Small intestine (tissue), 16 donors: ENCODE measurements at places on chromosomes 7 and 10.

- DNase-seq: no peak
- no peaks in the 10 kb centered on the region for H3K36me3 ChIP-seq
- no peak overlapping the region for H3K27ac ChIP-seq
These were observed 123.4 kb upstream of the SEMA3D start for GRCh38 chr7:85310301-85310700.

DNA sequence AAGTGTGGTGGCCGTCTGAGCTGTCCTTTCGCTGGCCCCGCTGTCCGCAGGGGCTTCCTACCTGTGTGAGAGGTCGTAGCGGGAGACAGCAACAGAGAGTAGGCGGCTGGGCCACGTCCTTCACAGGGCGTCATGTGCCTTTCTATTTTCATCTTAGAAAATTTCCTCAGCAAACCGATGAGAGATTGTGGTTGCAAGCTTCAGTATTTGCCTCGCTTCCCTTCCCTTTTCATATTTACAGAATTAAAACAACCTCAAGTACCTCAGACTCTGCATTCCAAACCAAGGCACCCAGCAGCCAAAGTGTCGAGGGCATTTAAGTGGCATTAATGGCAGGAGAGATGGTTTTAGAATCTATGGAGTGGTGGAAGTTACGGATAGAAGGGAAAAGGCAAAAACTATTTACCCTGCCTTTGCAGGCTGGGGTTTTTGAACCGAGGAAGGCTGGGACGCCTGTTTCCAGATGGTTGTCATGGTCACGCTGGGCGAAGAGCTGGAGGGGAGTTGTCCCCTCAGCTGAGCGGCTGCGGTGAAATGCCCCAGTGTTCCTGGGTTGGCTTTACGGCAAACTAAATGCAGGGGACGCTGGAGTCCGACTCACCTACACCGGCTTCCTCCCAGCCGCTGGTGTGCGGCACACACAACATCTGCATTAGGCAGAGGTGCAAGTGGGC is 41.9 kb downstream of the WIPI2 start:
- no peak overlapping the region for H3K4me3 ChIP-seq
- DNase-seq: no peak
- peak overlapping the region; percentile 65 for H3K27ac ChIP-seq
- peaks cover 61% of the 10 kb centered on the region for H3K36me3 ChIP-seq
- no peaks in the 10 kb centered on the region for H3K4me1 ChIP-seq

DNA sequence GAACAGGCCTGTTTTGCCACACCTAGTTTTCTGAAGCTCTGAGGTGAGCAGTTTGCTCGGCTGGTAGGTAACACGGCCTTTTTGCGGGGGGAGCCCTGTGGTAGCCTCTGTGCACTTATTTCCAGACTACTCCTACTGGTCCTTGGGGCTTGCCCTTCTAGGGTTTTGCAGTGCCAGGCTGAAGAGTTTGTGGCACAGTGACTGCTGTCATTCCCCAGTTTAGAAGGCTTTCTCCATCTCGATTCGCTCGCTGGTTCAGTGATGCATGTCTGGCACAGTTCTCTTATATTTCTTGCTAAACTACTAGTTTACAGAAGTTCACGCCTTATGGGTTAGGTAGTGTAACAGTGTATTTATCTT is 711 bp downstream of the KIF20B start:
- no peaks in the 10 kb centered on the region for H3K4me1 ChIP-seq
- DNase-seq: no peak
- H3K36me3 ChIP-seq: no peaks in the 10 kb centered on the region
- H3K27me3 ChIP-seq: no peaks in the 10 kb centered on the region
- no peak overlapping the region for H3K27ac ChIP-seq
- H3K4me3 ChIP-seq: peak overlapping the region; percentile 91

DNA sequence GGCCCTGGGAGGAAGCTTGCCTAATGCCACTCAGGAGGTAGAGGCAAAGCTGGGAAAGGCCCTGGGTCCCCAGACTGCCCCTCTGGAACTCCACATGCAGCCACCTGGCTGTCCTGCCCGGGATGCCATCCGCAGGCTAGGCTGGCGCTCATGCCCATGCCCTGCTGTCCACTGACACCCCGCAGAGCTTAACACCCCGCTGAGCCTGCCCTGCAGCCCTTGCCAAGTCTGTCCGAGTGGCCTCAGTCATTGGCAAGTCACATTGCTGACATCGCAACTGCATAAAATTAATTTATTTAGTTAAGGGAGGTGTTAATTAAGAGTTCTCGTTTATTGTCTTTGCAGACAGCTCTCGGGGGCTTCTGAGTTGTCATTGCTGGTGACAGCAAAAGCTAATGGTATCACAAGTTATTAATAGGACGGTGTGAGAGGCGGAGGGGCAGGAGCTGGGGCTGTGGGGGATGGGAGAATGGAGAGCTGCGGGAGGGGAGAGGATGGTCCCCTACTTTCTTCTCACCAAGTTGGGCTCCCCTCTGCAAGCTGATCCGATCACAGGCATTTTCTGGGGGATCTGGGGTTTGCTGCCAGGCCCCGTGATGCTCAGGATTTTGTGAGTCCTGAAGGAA is 55.6 kb upstream of the PCBD1 start:
- H3K4me1 ChIP-seq: no peaks in the 10 kb centered on the region
- no peak overlapping the region for H3K4me3 ChIP-seq
- no peaks in the 10 kb centered on the region for H3K36me3 ChIP-seq

DNA sequence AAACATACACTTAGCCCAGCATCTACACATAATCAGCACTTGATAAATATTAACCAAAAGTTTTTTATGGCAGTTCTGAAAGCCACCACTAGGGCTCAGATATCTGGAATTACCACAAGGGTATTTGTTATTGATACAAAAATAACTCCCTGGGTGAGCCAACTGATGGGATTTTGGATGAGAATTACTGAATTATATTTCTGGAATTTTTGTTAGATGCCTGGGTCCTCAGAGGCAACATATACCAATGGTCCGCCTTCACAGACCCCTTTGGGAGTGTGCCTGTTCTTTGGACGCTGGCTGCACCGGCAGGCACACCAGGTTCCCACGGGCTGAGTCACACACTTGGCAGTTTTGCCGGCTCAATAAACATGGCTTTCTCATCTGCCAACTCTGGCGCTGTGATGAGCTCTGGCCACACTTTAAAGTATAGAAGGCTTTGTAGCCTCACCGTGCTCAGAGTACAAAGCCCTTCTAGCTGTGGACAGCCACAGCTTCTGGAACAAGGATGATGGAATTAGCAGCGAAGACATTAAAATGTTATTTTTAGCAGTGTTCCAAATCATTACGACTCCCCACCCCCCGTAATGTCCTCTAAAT is 24.5 kb upstream of the EEPD1 start:
- H3K27ac ChIP-seq: peak overlapping the region; percentile 79
- H3K4me3 ChIP-seq: no peak overlapping the region
- H3K27me3 ChIP-seq: no peaks in the 10 kb centered on the region
- no peaks in the 10 kb centered on the region for H3K36me3 ChIP-seq
- DNase-seq: peak; percentile 95
- H3K4me1 ChIP-seq: peaks cover 6% of the 10 kb centered on the region

DNA sequence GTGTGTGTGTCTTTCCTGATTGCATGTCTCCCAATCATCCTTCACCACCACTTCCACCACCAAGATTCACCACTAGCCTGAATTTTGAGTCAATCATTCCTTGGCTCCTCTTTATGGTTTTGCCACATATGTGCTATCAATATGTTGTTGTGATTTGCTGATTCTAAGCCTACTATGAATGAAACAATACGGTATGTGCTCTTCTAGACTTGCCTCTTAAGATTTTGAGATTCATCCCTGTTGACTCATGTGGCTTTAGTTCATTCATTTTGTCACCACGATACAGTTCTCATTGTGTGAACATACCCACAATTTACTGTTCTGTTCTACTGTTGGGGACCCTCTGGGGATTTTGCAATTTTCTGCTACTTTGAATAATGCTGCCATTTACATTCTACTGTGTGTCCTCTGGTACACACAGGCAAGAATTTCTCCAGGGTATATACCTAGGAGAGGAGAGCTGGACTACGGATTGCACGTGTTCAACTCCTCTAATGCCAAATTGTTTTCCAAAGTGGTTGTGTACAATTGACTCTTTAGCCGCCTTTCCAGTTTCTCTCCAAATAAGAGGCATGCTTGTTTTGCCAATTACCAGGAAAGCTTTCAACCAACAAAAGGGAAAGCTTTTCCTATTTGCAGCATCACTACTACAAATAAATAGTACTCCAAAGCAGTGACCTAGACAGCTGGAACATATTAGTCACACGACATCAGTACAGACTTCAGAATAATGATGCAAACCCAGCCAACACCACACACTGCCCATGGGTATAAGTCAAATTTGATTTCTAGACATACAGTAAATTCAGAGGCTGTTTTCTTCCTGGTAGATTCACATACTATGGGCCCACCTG is 30.0 kb downstream of the SGMS1 start:
- DNase-seq: no peak
- no peak overlapping the region for H3K27ac ChIP-seq
- H3K36me3 ChIP-seq: peaks cover 8% of the 10 kb centered on the region
- H3K4me1 ChIP-seq: no peaks in the 10 kb centered on the region
- no peak overlapping the region for H3K4me3 ChIP-seq

- no peak overlapping the region for H3K27ac ChIP-seq
- no peaks in the 10 kb centered on the region for H3K27me3 ChIP-seq
- DNase-seq: no peak
- no peaks in the 10 kb centered on the region for H3K4me1 ChIP-seq
- no peak overlapping the region for H3K4me3 ChIP-seq
These were observed 76.8 kb downstream of the ALOX5 start for GRCh38 chr10:45450866-45451265.

GRCh38 chr7:37546677-37547076 is 98.0 kb upstream of the ELMO1 start:
- DNase-seq: no peak
- no peaks in the 10 kb centered on the region for H3K36me3 ChIP-seq
- no peak overlapping the region for H3K4me3 ChIP-seq
- H3K27ac ChIP-seq: no peak overlapping the region

DNA sequence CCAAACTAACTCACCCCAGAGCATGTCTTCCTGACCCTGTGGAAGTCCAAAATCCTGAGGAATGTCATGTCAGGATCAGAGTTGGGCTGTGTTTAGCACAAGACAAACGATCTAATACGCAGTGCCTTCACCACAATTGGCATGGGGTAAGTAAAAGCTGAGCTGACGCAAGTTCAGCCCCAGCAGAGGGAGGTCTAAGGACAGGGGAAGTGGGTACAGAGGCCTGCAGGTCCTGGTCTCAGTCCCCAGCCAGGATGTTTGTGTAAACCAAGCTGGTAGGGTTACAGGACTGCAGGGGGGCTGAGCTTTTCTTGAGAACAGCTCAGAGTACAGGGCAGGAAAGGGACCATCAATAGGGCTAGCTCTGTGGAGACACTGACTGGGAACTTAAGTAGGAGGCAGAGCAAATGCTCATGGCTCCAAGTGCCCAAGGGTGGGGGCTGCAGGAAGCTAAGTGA is 5.3 kb upstream of the KCNIP2 start:
- DNase-seq: no peak
- H3K4me1 ChIP-seq: peaks cover 3% of the 10 kb centered on the region
- H3K36me3 ChIP-seq: peaks cover 57% of the 10 kb centered on the region
- H3K27ac ChIP-seq: no peak overlapping the region

- H3K27me3 ChIP-seq: no peaks in the 10 kb centered on the region
- DNase-seq: peak; percentile 19
- H3K27ac ChIP-seq: no peak overlapping the region
- no peaks in the 10 kb centered on the region for H3K36me3 ChIP-seq
- H3K4me3 ChIP-seq: no peak overlapping the region
These were observed 261.9 kb downstream of the PTPRN2 start for GRCh38 chr7:158325530-158326381.

DNA sequence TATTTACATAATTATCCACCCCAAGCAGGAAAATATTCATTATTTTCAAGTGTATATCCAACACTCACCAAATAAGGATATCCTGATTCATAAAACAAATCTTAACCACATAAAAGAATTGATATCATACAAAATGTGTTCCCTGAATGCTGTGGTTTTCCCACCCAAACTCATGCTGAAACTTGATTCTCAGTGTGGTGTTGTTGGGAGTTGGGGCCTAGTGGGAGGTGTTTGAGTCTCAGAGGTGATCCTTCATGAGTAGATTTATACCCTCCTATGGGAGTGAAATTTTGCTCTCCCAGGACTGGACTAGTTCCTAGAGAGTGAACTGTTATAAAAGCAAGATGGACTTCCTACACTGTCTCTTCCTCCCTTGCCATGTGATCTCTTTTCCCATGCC is 1028.3 kb downstream of the SORCS1 start:
- H3K27me3 ChIP-seq: no peaks in the 10 kb centered on the region
- no peak overlapping the region for H3K4me3 ChIP-seq
- H3K4me1 ChIP-seq: no peaks in the 10 kb centered on the region
- H3K27ac ChIP-seq: no peak overlapping the region
- DNase-seq: no peak
- no peaks in the 10 kb centered on the region for H3K36me3 ChIP-seq
